Cardiac fibroblast (primary cell): ENCODE measurements at places on chromosomes 16 and 17.

DNA sequence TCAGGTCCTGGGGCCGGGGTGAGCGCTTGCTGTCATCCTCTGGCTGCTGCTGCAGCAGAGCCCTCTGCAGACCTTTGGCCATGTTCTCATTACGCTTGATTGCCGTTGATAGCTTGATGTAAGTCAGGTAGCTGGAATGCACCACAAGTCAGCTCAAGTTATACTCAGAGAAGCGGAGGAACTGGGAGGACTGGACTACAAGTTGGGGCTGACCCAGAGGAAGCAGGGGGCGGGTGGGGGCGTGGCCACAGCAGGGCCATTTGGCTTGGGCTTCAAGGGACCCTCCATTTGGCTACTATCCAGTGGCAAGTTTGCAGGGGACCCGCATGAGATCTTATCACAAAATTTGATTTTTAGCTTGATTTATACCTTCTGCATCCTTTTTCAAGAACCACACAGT is 19.0 kb upstream of the EVPL start:
- no peak for DNase-seq

GRCh38 chr17:74467221-74467951 is 952 bp downstream of the CD300A start:
- no peak for DNase-seq

DNA sequence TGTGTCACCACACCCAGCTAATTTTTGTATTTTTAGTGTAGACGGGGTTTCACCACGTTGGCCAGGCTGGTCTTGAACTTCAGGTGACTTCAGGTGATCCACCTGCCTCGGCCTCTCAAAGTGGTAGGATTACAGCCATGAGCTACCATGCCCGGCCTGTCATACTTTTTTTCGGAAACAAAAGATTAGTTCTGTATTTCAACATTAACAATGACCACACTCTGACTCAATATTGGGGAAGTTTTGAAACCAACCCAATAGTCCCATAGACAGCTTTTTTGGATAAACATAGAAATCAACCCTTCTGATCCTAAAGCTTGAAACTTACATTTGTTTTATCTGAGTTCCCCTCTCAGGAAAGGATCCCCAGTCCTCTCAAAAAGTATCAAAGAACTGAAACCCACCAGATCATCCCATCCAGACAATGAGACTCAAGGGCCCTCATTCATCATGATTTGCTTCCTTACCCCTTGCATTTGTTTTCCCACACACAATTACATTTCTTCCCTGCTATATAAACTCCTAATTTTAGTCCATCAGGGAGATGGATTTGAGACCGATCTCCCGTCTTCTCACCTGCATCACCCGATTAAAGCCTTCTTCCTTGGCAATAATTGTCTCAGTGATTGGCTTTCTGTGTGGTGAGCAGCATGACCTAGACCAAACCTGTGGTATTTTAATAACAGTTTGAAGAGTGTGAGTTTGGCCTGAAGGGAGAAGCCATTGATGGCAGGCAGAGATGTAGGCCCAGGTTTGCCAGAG is 7.2 kb upstream of the AGRP start:
- no peak for DNase-seq

- no peak for DNase-seq
Measured at GRCh38 chr17:41939693-41940090, 9.3 kb downstream of the ODAD4 start.
